ENCODE measurements at places on chromosomes 6 and 20.

DNA sequence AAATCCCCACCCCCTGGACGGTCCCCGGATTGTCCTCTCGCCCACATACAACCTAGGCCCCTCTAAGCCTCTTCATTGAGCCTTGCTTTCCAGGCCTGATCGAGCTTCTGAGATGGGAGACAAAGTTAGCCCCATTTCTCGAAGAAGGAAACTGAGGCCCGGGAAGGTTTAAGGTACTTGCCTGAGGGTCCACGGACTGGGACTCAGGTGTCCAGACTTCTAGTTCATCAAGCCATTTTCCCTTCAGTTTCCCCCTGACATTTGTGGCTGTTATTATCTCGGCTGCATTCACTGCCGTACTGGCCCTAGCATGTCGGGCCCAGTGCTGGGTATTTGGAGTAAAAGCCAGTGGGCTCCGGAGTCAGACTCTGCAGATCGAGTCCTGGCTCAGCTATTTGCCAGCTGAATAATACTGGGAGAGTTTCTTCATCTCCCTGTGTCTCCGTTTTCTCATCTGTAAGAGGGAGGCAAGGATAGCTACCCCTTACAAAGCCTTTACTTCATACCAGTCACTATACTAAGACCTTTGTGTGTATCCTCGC, 633 bp downstream of the RPRD1B start:
- no peak for DNase-seq

DNA sequence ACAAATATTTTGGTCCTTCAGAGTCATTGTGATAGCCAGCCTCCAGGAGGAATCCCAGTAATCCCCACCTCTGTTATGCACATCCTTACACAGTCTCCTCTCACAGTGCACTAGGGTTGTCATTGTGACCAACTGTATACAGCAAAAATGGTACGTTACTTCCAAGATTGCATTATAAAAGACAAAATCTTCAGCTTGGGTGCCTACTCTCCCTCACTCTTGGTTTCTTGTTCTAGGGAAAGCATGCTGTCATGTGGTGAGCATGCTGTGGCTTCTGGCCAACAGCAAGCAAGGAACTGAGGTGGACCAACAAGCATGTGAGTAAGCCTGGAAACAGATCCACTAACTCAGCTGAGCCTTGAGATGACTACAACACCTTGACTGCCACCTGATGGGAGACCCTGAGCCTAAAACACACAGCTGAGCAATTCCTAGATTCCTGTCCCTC, 130.1 kb upstream of the DST start:
- no peak for DNase-seq

GRCh38 chr20:37461405-37461804, 59.6 kb upstream of the NNAT start:
- DNase-seq, result no peak

GRCh38 chr6:19041906-19042305, 654.8 kb downstream of the RNF144B start:
- DNase-seq, result no peak

DNA sequence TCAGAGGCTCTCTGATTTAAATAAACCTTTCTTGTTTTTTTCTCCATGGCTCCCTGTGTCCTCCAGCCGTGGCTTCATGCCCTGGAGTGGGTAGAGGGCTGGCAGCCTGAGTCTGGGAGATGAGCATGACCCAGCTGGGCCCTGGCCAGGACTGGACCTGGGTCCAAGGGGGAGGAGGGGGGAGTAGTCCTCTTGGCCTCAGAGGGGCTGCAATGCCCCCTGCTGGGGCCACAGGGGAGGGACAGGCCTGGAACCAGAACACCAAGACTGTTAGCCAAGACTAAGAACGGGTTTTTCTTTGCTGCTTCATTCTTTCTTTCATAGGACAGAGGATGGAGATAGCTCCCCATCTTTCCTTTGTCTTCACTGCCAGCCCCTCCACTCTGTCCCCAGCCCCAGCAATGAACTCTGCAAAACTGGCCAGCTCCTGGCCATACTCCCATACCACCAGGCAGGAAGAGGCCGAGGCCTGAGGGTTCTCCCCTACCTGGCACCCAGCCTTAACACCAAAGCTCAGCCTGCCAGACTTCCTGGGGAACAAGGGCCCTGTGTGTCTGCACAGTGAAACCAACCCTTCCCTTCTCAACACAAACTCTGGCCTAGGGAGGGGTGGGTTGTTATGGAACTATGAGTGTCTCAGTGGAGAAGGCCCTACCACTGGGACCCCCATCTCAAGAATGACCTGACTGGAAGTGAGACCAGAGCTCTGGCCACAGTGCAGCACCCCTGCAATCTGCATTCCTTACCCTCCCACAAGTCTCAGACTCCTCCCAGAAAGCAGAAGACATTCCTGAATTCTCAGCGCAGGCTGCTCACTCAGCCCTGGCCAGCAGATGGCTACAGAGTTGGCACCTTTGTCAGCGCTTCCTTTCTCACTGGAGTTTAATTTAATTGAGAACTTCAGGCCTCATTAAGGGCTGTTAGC, 11.0 kb downstream of the SLC29A1 start:
- peak; percentile 32 for DNase-seq

DNA sequence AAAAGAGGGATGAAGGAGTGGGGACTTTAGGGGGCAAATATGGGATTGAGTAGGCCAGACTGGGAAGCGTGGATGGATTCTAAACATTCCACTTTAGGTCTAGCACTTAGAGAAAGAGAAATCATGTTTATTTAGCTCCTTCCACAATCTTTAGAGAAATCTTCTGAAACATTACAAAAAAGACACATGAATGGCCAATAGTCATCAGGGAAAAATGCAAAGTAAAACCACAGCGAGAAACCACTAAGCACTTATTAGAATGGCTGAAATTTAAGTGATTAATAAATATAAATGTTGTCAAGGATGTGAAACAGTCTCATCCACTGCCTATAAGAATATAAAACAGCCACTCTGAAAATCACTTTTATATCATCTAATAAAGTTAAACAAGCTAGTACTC, 46.9 kb downstream of the HLA-A start:
- DNase-seq, result no peak

Data from B cell (primary cell).